ENCODE measurements at places on chromosomes 12 and 14.

- DNase-seq = no peak
Observed at GRCh38 chr14:52992236-52992870, 41.5 kb upstream of the FERMT2 start.

- DNase-seq = no peak
Observed at GRCh38 chr12:117438809-117439208, 77.4 kb upstream of the NOS1 start.

DNA sequence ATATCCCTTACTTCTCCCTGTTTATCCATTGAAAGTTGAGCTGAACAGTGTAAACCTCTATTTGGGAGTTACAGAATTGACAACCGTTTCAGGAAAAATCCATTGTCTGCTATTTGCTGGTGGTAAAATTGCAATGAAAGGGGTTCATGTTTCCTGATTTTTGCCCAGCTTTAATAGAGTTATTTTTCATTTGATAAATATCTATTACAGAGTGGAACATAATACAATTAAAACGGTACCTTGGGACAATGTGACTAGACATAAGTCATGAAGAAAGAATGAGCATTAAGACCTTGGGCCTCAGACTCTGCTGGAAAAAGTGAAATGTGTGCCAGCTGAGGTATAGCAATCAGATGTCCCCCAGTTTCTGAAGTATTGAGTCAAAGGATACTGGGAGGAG lies 13.1 kb downstream of the PTPRR start:
- no peak for DNase-seq

DNA sequence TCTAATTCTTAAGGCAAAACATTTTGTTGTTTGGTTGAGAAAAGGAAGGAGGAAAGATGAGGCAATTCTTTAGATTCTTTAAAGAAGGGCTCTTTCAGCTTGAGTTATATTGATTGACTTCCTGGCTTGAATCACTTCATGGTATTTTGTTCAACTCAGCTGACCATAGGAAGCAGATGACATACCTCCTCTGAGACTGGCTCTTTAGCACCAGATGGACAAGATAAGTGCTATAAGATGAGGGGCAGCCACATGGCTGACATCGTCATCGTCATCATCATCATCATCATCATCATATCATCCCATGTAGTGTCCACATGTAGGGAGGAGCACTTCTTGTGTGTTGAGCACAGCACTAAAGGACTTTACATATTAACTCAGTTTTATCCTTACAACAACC lies 81.3 kb downstream of the SSPN start:
- no peak for DNase-seq

GRCh38 chr14:60840313-60840712 lies 105.8 kb downstream of the MNAT1 start:
- DNase-seq = no peak

DNA sequence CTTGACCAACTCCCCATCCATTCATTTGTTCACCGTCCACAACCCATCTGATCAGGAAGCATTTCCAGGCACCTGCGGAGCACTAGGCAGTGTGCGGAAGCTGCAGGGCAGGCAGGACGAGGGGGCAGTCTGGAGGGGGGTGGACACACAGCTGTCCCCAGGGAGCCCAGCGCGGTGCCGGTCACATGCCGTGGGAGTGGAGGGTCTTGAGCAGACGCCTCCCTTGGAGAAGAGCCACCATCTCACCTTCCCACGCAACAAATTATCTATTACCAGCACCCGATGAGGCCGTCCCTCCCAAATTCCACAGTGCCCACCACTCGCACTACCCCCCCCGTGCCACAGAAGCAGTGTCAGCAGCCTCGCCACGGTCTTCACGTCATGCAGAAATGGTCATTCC lies 10.8 kb downstream of the DLK1 start:
- DNase-seq = no peak

DNA sequence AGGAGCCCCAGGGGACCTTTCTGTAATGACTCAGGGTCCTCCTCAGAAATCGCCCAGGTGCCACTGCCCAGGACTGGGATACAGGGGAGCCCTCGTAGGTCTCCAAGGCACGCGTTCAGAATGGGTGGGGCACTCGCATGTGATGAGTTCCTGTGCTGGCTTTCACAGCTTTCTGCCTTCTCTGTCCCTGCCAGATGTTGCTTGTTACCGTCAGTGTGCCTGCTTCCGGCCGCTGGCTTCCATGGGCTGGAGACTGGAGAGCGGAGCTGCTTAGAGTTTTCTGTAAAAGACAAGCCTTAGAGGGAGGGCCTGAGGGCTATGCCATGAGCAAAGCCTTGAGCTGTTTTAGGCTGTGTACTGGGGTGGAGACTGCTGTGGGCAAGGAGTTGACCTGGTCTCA lies 75.0 kb upstream of the SLC24A4 start:
- no peak for DNase-seq

- no peak for DNase-seq
Observed at GRCh38 chr12:106238146-106238545, 9.7 kb downstream of the CKAP4 start.

- DNase-seq = no peak
Observed at GRCh38 chr14:91284146-91284790, 39.8 kb upstream of the GPR68 start.

DNA sequence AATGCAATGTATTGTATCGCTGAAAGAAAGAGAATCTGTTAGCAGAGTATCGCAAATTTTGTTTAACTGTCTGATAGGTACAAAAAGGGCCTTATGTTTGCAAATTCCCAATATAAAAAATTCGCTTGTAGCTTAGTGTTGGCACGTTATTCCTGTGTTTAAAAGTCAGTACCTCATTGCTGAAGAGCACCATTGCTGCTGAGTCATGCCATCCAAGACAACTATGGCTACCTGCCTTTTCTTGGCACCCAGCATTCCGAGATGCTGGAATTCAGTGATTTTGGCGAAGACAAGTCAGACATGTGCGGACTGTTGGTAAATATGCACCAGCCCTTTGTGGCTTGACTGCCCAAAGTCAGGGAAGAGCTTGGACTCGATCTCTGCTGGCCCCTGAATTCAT lies 149.5 kb upstream of the EEA1 start:
- no peak for DNase-seq

- no peak for DNase-seq
Observed at GRCh38 chr12:57145460-57146059, 1.9 kb downstream of the LRP1-AS start.

DNA sequence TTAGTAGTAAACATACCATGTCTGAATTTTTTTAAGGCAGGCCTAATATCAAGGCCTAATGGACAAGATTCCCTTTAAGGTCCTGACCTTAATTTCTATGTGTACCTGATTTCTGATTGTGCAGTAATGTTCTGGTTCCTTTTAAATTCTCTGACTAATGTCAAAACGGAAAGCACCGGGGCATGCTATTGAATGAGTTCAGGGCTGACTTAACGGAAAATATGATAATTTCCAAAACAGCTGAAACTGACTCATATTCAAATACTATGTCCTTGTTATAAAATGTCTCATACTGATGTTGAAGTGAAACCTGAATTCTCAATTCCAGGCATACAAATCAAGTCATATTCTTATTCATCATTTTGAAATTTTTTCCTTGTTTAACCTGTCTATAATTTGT lies 6.7 kb downstream of the TAS2R43 start:
- DNase-seq = no peak

GRCh38 chr14:30194741-30195148 lies 267.1 kb upstream of the PRKD1 start:
- no peak for DNase-seq
